ENCODE measurements at places on chromosomes 11 and 22. TPM values are rescaled to one million over a fixed set of nuclear protein-coding genes. Genes with fewer than 3 reads are reported as not detected.

DNA sequence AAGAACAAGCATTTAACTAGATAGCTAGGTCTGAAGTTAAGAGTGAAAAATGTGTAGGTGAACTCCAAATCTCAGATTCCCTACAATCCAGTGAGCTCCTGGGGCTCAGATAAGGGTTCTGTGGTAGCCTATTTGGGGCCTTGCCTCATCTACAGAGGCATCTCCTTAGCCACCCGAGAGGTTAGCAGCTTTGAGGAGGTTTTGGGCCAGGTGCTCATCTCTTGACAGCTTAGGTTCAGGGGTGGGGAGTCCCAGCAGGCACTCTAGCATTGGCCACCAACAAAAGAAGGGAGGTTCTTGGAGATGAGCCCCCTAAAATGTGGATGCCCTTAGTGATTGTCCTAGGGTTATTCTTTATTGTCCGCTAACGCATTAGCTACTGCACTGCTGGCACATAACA is 184.4 kb upstream of the B3GAT1 start:
- no peak for DNase-seq

Gene B3GAT1
- not detected for total RNA-seq

DNA sequence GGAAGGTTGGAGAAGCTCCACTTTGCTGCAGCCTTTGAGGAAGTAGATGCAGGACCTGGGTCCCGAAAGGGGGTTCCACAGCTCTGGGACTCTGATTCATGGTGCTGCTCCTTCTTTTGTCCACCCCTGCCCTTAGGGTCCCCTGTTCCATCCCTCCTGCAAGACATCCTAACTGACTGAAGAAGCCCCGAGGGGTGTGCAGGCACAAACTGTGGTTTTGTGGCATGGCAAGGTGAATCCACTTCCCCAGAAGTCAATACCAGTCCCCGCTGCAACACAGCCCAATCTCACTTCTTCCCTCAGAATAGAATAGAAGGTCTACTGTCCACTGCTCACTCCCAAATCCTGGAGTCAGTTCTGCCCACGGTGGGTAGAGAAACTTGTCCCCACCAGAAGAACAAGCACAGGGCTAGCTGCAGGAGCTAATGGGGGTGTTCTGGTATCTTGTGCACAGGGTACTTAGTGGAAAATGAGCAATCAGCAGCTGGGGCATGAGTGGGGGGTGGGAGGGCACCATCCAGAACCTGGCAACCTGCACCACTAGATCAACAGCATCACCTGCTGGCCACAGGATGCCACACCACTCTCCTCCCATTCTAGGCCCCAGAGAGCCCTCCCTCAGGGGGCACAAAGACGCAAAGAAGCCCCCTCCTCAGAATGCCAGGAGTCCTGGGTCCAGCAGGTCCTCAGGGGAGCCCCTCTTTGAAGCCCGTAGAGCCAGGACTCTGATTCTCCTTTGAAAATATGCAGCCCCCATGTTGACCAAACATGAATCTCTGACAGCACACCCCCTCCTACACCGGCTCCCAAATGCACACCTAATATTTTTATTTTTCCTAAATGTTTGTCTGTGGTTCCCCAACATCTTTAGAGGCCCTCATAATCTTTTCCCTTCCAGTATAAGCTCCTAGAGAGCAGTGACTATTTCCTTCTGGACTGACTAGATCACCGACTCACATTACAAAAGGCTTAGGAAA is 14.1 kb downstream of the SPATA19 start:
- no peak for DNase-seq

Gene UBQLN3
- total RNA-seq = not detected

DNA sequence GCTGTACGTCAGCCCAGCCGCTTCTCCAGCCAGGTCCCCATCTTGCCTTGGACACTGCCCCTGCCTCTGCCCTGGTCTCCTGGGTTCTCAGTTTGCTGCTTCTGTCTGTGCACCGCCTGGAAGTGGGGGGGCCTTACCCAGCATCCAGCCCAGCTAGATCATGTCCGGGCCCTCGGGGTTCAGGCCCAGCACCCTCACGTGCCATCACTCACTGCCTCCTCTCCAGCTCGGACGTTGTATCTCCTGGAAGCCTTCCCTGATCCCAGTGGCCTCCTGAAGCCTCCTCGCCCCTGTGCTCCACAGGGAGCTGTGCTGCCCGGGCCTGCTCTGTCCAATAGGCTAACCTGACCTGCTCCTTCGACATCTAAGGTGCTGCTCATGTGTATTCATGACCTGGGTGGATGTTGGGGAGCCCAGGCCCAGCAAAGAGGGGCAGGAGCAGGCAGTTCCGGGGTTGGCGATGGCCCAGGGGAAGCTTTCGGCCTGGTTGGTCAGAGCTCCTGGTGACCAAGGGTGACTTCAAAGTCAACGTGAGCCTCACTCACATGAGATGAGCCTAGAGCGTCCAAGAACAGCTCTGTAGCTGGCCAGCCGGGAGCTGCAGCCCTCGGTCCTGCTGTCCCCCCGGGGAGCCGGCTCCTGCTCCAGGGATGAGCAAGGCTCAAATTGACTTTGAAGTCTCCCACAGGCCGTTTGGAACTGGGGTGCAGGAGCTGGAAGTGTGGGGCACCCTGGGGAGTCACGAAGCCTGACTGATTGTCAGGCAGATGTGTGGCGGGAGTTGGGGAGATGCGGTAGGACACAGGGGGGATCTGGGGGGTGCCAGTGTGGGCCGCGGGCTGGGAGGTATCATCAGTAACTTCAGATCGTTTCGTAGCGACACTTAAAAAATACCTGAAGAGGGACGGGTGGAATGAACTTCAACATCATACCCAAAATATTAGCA is 5.2 kb upstream of the ASCL2 start:
- no peak for DNase-seq

- no peak for DNase-seq
Measured at GRCh38 chr11:5245155-5245554, 4.5 kb downstream of the HBG1 start.

Gene PLAAT2
- not detected for total RNA-seq

Gene TPST2
- 49.4 TPM for total RNA-seq

Gene ANAPC15
- 67.0 TPM for total RNA-seq

- DNase-seq = peak; percentile 34
Measured at GRCh38 chr22:42294034-42294985, 23.9 kb upstream of the TCF20 start.

DNA sequence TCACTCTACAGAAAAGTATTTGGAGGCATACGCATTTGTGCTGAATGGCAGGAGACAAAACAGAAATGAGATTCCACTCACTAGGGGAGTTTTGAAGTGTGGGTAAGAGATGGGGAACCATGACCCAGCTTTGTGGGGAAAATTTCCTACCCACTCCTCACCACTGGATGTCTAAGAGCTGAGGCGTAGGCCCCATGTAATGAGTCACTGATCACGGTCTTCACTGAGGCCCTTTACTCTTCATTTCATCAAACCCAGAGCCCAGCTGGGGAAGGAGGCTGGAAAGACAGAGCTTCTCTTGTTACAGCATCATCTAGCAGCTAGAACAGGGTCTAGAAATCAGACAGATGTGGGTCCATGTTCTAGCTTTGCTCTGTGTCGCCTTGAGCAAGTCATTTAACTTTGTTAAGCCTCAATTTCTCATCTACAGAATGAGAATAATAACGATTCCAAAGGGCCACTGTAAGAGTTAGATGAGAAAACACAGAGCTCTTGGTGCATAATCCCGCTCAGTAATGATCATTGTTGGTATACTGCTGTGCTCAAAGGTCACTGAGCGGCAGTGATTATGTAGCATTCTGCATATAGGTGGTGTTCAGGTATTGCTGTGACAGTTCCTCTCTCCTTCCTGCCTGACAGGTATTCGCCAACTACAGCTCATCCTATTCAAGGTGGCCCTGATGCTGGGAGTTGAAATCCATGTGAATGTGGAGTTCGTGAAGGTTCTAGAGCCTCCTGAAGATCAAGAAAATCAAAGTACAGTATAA is 97.2 kb downstream of the MICAL2 start:
- DNase-seq = no peak

Gene OPCML
- not detected for total RNA-seq

DNA sequence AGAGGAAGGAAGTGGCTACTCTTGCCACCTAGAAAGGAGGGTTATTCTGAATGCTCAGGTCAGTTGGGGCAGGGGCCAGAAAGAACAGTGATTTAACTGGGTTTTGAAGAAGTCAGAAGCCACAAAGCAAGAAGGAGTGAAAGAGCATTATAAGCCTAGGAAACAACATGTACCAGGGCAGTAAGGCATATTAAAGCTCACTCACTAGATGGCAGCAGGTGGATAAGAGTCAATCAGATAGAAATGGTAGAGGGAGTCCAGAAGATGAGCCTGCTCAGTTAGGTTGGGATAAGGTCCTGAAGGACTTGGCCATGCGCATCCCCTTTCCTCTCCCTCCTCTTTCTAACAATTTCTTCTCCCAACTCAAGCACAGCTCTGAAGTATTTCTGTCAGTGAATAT is 22.0 kb upstream of the PATE1 start:
- peak; percentile 49 for DNase-seq

DNA sequence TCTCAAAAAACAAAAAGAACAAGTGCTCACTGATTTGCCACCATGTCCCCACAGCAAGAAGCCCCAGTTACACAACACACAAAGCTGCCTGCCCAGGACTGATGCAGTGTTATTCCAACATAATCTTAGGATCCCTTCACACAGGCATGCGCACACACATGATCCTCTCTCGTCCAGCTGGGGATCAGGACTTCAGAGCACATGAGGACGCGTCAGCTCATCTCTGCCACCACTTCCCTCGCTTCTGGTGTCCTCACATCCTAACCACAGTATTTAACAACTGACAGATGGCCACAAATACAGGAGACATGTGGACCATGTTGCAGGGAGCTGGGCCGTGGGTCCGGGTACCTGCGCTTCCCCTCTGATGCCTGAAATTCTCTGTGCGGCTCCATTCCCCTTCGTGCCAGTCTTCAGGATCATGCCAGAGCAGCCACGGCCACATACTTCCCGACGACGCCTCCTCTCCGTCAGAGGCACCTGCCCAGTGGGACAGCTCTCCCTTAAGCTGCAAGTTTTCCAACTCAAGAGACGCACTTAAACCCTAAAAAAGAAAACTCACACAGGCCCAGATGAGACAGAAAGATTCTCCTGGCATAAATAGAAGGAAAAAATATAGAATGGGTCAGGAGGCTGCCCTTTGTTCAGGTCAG is 68.3 kb downstream of the PACSIN2 start:
- no peak for DNase-seq

Gene CDON
- total RNA-seq = 3.5 TPM

Gene CEP126
- total RNA-seq = 9.1 TPM

DNA sequence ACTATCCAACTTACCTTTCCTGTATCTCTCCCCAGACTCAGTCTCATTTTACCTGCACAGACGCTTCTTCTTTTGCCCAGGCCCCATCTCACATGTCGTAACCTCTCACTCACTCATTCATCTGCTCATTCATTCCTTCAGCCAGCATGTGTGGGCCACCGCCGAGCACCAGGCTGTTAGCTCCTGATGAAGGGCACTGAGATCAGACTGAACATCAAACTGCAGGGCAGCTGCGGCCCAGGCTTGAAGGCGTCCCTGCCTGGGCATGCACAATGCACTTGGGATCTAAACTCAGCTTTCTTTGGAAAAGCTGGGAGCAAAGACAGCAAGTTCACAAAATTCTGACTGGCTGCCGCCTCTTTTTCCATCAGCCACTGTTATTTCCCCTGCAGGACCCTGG is 1456.3 kb downstream of the BRD1 start:
- no peak for DNase-seq

DNA sequence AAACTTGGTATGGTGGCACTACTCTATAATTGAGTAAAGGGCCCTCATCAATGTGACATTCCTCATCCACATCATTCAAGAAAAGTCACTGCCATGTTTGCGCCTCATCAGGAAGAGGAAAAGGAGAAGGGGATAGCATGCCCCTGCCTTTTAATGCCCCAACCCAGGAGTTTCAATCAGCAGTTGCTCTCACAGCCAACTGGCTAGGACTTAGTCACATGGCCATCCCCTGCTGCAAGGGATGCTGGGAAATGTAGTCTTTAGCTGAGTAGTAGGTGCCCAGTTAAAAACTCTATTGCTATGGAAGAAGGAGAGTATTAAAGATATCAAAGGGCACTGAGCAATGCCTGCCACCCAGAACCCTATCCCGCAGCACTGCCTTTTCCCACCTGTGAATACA is 10.9 kb upstream of the CCND1 start:
- DNase-seq = peak; percentile 17

DNA sequence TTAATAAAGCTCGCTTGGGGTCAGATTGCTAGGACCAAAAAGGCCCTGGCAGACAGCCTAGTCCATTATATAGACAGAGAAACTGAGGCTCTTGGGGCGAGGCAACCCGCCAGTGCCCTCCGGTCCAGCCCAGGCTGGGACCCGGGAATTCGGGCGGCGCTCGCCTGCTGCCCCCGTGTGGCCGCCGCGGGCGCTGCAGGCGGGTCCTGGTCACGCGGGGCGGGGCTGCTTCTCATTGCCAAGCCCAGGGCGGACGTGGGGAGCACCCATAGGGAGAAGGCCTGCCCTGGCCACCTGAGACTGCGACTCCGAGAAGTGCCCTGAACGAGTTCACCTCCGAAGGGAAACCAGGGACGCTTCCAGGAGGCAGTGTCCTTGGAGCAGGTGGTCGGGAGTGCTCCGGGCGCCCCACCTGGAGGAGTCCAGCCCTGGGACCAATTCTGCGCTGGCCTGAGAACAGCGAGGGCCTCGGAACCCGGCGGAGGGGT is 36.0 kb upstream of the CSNK1E start:
- peak; percentile 48 for DNase-seq

Gene TRMT2A
- 50.5 TPM for total RNA-seq

GRCh38 chr22:33116841-33117547 is 58.8 kb upstream of the SYN3 start:
- no peak for DNase-seq

DNA sequence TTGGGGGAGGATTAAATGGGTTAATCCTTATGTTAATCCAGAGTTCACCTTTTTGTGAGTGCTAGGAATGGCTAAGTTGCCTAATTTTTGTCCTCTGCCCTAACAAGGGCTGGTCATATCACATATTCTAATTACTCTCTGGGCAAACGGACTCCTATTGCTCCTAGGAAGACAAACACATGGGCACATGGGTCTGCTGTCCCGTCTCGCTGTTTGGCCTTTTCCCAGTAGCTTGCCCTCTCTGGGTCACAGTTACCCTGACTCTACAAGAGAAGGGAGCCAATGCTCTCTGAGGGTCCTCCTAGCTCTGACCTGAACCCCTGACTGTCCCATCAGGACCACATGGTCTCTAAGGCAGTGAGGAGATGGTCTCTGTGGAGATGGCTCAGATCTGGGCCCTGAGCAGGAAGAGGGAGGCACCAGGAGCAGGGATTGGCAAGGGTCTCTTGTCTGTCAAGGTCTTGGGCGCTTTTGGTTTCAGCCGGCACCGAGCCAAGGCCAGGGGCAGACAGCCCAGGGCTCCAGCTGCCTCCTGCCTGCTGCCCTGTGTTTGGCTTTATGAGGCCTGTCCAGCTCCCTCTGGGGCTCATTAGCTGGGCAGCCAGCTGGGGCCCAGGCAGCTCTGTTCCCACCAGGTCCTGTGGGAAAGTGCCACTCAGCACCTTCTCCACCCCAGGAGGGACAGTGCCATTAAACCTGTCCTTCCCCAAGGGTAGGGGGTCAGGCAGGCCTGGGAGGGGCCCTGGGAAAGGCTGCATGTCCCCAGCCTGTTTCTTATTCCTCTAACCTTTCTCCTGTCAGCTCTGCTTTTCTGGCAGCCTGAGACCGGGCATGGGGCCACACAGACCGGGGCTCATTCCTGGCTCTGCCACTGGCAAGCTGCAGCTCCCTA is 559.9 kb downstream of the MN1 start:
- peak; percentile 83 for DNase-seq

Measured in endothelial cell of umbilical vein (primary cell).